Dorsolateral prefrontal cortex (tissue), 122 donors: ENCODE measurements at places on chromosomes 11 and 22.

DNA sequence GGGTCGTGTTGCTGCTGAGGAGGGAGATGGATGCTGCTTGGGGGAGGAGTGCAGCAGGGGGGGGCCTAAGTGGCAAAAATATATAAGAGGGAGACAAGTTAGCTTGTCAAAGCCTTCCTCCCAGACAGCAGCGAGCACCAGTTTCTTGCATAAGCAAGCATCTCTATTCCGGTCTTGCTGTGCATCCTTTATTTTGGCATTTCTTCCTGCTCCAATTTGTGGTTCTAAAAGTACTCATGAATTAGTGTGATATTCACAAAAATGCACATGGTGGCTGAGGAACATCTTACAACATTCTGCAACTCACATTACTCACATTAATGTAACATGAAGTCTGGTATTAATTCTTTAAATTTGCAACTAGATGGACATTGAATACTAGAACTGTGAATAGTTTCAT lies 32.1 kb downstream of the GDPD5 start:
- DNase-seq: no peak

GRCh38 chr11:27282806-27283205 lies 80.2 kb downstream of the CCDC34 start:
- no peak for DNase-seq

- DNase-seq: no peak
These were observed 1045.8 kb downstream of the BRD1 start for GRCh38 chr22:48781868-48782267.

GRCh38 chr11:43581370-43582023 lies 99.0 kb upstream of the HSD17B12 start:
- DNase-seq: no peak

GRCh38 chr22:39177791-39178190 lies 25.3 kb upstream of the CBX7 start:
- DNase-seq: no peak

GRCh38 chr11:133961890-133962289 lies 5.1 kb upstream of the IGSF9B start:
- DNase-seq: no peak

GRCh38 chr11:69880826-69881445 lies 61.7 kb upstream of the FGF3 start:
- no peak for DNase-seq

DNA sequence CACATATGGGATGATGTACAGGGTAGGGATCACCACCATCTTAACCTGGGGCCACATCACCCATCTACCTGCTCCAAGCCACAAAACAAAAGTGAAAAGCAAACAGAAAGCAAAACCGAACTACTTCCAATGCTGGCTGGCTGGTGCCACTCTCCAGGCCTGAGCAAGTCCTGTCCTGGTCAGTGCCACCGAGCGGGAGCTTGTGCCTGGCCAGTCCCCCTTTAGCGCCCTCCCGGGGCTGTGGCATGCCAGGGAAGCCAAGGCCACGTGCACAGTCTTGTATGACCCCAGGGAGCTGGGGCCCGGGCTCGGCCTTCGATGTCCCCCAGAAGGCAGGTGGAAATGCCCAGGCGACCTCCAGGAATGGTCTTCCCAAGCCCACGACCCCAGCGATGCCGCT lies 17.9 kb upstream of the NAP1L4 start:
- no peak for DNase-seq

- DNase-seq: no peak
These were observed 202.4 kb upstream of the PDGFD start for GRCh38 chr11:104366321-104366734.

DNA sequence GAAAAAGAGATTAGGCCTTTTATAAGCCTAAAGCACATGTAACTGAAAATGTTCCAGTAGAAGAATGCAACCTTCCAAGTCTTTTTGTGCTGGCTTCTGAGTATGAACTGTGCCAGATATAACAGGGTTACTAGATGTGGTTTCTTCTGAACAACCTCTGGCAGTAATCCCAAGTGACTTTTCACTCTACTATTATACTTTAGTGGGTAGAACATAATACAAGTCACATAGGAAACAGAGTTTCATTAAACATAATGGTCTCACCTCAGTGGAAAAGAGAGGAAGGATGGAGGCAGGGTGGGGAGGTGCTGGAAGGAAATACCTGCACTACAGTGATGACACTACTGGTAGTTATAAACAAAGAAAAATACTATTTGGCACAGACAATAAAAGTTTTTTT lies 81.3 kb downstream of the PHF21A start:
- DNase-seq: no peak

GRCh38 chr11:113528982-113529381 lies 53.8 kb upstream of the DRD2 start:
- DNase-seq: no peak

DNA sequence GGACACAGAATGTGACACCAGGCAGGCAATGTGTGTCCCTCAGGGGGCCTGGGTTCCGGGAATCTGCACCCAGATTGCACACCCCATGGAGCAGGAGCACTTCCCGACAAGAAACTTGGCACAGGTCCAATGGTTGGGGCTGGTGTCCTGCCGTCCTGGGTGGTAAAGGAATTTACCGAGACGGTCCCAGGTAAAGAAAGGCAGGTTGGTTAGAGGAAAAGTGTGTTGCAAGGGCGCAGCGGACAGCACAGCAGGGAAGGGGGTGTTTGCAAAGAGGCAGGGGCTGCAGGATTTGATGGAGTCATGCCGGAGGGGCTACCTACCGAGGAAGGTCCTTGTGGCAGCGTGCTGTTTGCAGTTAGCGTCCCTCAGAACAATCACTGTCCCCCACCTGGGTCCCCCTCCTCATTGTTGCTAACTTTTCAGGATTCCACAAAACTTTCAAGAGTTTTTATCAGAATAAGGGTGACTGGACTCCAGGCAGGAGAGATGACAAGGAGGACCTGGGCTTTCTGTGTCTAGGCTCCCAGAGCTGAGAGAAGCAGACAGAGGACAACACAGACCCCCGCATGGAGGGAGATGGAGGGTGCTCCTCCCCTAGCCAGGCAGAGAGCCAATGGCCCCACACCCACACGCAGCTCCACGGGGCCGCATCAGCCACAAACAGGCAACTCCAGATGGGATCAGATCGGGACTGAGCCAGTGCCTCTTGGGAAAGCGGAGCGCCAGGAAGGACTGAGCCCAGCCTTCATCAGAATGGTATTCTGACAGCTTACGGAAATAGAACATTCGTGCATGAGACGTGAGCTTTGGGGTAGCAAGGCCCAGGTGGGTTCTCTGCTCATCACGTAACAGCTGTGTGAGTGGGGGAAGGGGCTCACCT lies 1423.9 kb downstream of the BRD1 start:
- DNase-seq: no peak

- no peak for DNase-seq
These were observed 83.1 kb upstream of the NCAM1 start for GRCh38 chr11:112878033-112878601.

DNA sequence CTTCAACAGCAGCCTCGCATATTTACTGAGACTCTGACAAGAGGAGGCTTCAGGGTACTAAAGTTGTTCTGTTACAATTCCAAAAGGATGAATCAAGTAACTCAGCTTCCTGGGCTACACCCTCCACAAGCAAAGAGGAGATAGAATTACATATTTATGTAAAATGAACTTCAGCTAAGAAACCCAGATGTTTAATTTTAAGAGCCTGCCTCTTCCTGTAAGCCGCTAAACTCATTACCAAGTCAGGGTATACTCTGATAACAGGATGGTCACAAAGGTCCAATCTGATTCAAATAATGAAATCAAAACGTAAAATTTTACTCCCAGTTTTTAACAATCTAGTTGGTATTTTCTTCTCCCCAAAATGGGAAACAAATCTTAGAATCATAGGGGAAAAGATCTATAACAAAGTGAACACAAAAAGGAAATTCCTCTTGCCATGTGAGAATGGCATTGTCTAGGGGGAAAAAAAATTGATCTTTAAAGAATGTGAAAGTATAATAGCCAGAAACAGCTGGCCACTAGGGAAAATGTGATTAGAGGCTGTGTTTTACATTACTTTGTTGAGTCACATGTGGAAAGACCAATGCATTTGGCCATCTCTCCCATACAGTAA lies 30.9 kb downstream of the CHEK2 start:
- no peak for DNase-seq

- no peak for DNase-seq
These were observed 266.7 kb upstream of the CTSC start for GRCh38 chr11:88604260-88604659.

DNA sequence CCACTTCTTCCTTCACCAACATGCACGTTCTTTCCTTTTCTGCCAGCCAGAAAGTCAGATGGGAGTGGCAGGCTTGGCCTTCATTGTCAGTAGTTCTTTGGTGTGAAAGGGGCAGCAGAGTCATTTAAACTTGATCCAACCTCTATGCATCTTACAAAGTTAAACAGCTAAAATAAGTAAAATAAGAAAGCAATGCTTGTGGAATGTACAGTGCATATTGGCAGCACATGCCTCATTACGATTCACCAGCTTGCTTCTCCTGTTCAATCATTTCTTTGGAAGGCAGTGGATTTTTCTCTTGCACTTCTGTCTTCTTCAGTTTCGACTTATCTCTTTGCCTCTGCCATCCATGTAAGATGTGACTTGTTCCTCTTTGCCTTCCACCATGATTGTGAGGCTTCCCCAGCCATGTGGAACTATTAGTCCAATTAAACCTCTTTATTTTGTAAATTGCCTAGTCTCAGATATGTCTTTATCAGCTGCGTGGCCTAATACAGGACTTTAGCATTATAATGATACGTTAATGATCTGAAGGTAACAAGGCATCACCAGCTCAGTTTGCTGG lies 14.8 kb downstream of the LGALS12 start:
- DNase-seq: no peak

- DNase-seq: peak; percentile 9
These were observed 22.4 kb downstream of the CAPN1 start for GRCh38 chr11:65204143-65204542.

DNA sequence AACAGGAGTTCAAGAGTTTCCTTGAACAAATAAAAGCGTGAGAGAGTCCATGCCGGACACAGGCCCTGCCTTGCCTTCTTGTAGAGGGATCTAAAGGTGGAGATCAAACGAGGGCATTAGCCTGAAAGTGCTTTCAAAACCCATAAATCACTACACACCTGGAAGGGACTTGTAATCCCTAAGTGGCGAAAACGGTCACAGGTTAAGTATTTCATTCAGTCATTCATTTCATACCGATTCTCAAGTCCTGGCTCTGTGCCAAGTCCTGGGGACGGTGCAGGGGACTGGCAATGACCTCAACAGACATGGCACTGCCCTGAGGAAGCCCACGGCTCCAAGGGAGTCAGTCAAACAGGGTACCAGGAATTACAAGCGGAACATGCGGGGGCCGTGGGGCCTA lies 26.6 kb downstream of the ELFN2 start:
- DNase-seq: no peak

DNA sequence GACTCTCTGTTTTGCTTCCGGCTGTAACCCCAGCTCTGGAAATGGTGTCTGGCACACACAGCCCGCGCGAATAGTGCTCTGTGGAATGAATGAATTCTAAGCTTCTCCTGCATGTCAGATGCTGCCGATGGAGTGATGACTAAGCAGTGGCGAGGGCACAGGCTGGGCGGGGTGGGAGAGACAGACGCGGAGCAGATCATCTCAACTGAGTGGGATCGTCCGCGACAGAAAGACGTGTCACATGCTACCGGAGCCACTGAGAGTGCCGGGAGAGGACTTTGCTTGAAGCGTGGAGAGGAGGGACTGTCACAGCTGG lies 334.5 kb downstream of the CTTN start:
- DNase-seq: peak; percentile 66

DNA sequence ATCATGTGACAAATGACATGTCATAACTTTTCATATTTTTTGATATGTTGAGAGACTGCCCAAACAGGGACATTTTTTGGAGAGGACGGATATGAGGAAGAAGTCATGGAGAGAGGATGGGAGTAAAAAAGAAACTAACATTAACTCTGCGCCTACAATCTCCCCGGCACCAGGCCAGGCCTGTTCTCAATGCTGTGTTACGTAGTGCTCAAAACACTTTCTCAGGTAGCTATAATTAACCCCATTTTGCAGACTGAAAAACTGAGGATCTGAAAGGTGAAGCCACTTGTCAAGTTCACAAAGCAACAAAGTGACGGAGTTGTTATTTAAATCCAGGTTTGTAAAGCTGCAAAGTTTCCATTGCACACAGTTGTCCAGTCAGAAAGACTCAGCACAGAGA lies 17.4 kb upstream of the NOX4 start:
- no peak for DNase-seq

- DNase-seq: no peak
These were observed 17.5 kb downstream of the NCR3LG1 start for GRCh38 chr11:17369094-17369493.

DNA sequence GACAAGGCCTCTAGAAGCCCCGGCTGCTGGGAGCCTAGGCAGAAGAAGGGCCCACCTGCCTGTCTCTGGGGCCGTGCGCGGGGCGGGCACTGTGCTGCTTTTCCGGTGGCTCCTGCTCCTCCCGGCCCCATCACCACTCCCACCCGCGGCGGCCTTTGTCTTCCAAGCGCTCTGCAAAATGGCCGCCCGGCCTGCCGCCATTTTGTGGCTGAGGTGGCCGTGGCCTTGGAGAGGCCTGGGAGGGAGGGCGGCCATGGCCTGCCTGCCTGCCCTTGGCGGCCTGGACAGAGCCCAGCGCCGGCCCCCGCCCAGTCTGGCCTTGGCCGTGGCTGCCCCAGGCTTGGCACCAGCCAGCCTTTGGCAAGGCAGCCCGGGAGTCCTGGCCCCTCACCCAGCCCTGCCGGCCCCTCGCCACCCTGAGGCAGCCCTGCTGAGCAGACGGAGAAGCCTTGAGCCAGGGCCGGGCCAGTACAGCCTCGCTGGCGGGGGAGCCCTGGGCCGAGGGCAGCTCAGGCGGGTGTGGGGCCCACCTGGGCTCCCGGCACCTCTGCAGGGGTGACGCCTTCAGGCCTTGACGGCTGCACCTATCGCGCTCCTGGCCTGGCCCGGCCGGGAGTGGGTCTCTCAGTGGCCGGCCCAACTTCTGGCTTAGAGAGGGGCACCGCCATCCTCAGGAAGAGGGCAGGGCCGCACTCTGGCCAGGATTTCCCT lies 46.0 kb upstream of the PPARA start:
- no peak for DNase-seq

- peak; percentile 9 for DNase-seq
These were observed 18.7 kb upstream of the MUC6 start for GRCh38 chr11:1055109-1055703.

- no peak for DNase-seq
These were observed 71.7 kb downstream of the FDX1 start for GRCh38 chr11:110501428-110501827.

GRCh38 chr11:69642549-69642912 lies 1.6 kb downstream of the CCND1 start:
- no peak for DNase-seq

DNA sequence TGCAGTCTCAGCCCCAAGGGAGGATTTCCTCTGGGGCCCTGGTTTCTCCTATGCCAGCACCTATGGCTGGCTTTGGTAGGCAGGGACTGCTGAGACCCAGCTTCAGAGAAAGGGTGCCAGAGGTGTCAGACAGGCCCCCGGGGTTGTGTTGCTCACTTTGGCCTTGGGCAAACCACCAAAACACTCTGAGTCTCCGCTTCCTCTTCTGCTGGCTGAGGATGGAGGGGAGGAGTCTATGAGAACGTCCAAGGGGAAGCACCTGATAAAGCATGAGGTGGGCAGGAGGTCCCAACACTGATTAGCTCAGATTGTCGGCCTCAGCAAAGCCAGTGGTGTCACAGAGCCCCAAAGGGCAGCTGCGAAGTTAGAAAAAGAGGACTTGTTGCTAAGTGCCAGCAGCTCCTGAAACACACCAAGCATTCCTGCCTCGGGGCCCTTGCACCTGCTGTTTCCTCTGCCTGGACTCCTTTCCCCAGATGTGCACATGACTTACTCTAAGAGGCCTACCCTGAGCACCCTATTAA lies 10.5 kb downstream of the SMTNL1 start:
- DNase-seq: no peak
